Activated CD4-positive, alpha-beta memory T cell treated with anti-CD3 and anti-CD28 coated beads, Interleukin-2, amount 10 ng/mL, durations not matched to agents 7 days and 5 days (primary cell): ENCODE measurements at places on chromosomes 2 and 18. TPM values are rescaled to one million over a fixed set of nuclear protein-coding genes. Genes with fewer than 3 reads are reported as not detected.

GRCh38 chr2:31138037-31138962, at the start of gene GALNT14:
TSS of gene GALNT14 (minus strand) at chr2:31138440. CDS start at chr2:31138086, 354 bp downstream.
- peak; percentile 33 for DNase-seq

- DNase-seq = no peak
Observed at GRCh38 chr2:206805887-206806607, 40.6 kb downstream of the FASTKD2 start.

GRCh38 chr2:20225294-20226151, 593 bp upstream of the SDC1 start:
- DNase-seq = peak; percentile 46

SLC9A4 gene
- 0.15 TPM for total RNA-seq

DNA sequence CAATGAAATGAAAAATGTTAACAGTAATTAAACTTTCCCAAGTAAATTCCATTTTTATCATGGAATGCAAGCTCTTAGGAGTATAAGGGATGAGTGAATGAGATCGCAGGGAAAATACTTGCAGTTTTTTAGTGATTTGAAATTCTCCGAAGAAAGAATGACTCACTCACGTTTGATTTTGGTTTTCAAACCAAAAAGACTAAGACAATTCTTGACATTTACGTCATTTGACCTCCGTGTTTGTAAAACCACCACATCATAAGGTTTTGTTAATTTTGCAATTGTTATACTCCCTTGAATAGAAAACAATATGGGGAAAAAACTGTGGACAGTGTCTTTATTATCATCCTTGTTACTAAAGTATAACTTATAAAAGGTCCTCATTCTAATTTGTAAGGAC, 29.4 kb downstream of the COL4A4 start:
- no peak for DNase-seq

DNA sequence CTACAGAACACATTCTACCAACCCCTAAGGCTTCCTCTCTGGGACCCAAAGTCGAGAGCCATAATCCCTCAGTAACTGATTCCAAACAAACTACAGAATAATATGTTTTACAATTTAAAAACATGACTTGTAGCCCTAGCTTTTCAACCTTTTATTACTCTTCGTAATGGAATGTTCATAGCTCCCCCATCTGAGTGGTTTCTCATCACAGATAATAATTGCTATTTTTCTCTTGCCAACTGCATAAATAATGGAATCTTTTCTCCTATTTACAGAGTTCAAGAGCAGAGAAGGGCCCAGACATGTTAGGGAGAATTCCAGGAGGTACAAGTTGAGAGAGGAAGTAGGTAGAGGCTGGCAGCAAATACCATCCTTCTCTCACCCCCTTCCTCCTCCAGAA, 59.9 kb upstream of the CERS6 start:
- no peak for DNase-seq

SLC35F6 gene
- total RNA-seq = 27.0 TPM

DNA sequence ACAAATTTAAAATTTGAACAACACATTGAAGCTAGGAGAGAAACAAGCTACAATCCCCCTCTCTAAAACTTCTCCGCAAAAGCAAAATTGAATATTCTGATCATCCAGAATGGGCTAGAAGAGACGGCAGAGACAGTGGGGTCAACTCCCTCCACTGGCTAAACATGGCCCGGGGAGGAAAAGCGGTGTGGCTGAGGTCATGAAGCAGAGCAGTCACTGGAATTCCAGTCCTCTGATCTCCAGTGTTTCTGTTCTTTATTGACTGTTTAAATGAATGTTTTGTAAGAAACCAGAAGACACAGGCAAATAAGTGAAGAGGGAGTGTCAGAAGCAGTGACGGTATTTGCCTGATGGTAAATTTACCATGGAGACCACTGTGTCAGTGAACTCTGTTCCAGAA, 116.2 kb downstream of the GAREM1 start:
- no peak for DNase-seq

DNA sequence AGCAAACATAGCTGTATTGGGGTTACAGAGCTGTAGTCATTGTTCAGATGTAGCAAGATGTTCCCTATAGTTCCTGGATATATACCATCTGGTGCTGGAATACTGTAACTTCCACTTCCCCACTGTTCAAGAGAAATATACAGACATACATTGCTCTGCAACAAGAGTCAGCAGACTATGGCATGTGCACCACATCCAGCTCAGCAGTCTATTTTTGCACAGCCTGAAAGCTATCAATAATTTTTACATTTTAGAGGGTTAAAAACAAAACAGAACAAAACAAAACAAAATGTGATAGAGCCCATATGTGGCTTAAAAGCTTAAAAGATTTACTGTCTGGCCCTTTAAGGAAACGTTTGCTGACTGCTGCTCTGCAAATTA, 31.8 kb upstream of the VIT start:
- no peak for DNase-seq

DNA sequence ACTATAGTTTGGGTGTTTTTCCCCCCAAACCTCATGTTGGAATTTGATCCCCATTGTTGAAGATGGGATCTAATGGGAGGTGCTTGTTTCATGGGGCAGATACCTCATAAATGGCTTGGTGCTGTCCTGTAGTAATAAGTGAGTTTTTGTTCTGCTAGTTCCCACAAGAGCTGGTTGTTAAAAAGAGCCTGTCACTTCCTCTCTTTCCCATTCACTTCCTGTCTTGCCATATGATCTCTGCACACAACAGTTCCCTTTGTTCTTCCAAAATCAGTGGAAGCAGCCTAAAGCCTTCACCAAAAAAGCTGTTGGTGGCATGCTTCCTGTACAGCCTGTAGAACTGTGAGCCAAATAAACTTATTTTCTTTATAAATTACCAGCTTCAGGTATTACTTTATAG, 768.2 kb upstream of the VRK2 start:
- DNase-seq = no peak

TUBB6 gene
- 6.5 TPM for total RNA-seq

DNA sequence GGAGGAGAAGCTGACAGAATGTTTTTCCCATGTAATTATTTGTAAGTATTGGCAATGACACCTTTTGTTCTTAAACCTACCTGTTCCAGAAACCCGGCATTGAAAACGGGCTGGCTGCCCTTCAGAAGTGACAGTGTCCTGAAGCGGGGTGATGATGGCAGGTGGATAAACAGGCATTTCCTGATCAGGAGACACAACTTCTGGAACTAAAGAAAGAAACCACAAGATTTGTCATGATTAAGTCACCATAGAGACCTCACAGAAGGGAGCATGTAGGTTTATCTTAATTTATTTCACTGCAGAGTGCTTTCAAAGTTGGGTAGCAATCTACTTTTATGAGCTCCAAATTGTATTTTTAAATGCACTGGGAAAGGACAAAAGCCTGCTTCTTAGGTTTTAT, 43.1 kb downstream of the TTN start:
- no peak for DNase-seq

- DNase-seq = no peak
Observed at GRCh38 chr2:127771756-127772155, 39.2 kb downstream of the WDR33 start.

DNA sequence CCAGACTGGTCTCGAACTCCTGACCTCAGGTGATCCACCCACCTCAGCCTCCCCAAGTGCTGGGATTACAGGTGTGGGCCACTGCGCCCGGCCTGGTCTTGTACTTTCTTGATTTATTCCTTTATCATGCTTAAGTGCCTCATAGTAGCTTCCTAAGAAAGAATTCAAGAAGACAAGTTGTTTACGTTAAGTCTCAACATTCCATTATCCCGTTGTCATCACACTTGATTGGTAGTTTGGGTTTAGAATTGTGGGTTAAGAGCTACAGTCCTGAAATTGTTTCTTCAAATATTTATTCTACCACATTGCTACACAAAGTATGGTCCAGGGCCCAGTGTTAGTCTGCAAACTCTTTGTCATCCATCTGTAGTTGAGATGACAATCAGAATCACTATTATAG, 194.0 kb downstream of the VWC2L start:
- no peak for DNase-seq

RGPD3 gene
- total RNA-seq = 0.20 TPM

DNA sequence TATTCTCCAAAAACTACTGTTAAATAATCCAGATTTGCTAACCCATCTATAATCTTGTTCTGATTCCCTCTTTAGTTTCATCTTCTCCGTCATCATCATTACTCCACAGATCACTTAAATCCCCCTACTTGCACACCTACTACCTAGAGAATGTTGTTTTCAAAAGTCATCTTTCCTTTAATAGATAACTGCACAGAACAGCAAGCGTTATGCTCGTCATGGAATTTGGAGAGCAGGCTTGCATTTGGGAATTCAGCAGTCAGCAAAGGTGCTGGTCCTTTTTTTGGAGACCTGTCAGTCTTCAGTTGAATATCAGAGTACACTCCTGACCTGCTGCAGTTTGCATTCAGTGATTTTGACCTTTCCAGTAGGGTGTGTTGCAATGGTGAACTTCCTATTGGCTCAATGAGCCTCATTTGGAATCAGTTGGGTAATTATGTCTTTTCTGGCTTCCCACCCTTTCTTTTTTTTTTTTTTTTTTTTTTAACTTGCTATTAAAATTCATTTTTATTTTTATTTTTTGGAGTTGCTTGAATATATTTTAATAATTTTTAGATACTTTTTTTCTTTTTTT, 110.6 kb downstream of the HNRNPLL start:
- DNase-seq = no peak

GRCh38 chr2:125593036-125593435, 1062.9 kb upstream of the GYPC start:
- DNase-seq = no peak

- DNase-seq = no peak
Observed at GRCh38 chr2:73256618-73256922, 22.5 kb downstream of the CCT7 start.

GRCh38 chr18:8151181-8151580, 458.1 kb upstream of the RAB12 start:
- no peak for DNase-seq

GRCh38 chr2:97928591-97928990, 67.2 kb downstream of the TMEM131 start:
- DNase-seq = no peak

DNA sequence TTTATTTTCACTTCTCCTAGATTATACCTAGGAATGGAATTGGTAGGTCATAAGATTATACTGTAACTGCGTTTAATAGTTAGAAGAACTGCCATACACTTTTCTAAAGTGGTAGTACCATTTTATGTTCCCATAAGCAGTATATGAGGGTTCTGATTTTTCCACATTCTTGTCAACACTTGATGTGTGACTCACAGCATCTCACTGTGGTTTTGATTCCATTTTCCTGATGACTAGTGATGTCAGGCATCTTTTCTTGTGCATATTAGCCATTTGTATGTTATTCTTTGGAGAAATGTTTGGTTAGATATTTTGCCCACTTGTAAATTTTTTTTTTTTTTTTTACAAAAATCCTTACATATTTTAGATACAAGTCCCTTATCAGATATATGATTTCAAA, 2.3 kb downstream of the DCAF17 start:
- no peak for DNase-seq

GRCh38 chr2:159454185-159454584, 162.2 kb downstream of the BAZ2B start:
- no peak for DNase-seq

- DNase-seq = no peak
Observed at GRCh38 chr2:20989404-20989803, 54.5 kb downstream of the APOB start.

DNA sequence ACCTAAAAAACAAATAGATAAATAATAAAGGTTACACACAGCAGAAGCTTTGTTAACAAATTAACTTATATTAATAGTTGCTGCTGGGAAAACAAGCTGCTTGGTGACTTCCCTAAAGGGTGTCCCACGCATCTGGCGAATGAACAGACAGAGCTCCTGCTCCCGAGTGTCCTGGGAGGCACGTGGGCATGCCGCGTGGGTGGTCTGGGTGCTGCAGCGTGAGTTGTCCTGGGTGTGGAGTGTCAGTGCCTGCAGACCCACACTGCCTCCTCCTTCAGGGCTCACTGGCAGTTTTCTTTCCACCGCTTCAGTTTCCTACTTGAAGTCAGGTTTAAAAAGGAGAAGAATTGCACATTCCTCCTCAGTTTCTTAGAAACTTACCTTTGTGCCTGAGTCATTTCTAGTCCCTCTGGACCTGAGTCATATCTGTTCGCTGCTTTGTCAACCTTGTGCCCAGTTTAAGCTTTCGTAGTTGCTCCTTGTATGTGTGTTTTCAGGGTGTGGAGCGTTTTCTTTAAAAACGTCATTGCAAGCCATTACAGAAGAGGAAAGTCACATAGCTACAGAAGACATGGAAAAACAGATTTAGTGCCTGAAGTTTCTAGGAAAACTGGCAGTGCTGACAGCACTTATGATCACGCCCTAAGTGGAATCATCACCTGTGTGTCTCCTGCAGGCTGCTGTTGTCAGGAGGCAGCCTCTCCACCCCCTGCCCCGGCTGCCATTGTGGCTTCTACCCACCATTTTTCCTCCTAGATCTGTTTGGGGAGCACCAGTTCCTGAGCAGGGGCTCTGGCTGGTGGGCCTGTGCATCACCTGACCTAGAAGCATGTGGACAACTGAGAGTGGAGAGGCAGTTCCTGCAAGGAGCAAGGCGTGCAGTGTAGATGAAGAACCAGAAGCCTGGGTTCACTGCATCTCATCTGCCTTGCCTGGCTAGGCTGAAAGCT, 24.5 kb downstream of the IMPA2 start:
- no peak for DNase-seq

GRCh38 chr18:66695281-66695680, 91.4 kb upstream of the CDH19 start:
- no peak for DNase-seq

DNA sequence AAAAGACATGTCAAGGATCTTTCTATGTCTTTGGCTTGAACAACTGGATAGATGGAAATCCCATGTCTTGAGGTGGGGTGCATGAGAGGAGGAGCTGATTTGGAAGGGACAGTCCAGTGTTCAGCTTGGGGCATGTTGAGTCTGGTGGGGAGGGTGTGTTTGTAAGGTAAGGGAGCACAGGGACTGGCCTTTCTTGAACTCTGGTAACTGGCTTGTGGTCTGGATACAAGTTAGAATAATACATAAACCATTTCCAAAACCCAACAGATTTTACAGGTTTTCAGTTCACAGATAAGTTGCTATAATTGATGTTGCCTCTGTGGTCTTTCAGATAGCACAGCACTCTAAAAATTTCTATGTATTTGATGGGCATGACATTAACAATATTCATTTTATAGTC, 24.2 kb downstream of the RHBDD1 start:
- no peak for DNase-seq

CXCR1 gene
- total RNA-seq = 2.7 TPM

FLACC1 gene
- 2.7 TPM for total RNA-seq

DNA sequence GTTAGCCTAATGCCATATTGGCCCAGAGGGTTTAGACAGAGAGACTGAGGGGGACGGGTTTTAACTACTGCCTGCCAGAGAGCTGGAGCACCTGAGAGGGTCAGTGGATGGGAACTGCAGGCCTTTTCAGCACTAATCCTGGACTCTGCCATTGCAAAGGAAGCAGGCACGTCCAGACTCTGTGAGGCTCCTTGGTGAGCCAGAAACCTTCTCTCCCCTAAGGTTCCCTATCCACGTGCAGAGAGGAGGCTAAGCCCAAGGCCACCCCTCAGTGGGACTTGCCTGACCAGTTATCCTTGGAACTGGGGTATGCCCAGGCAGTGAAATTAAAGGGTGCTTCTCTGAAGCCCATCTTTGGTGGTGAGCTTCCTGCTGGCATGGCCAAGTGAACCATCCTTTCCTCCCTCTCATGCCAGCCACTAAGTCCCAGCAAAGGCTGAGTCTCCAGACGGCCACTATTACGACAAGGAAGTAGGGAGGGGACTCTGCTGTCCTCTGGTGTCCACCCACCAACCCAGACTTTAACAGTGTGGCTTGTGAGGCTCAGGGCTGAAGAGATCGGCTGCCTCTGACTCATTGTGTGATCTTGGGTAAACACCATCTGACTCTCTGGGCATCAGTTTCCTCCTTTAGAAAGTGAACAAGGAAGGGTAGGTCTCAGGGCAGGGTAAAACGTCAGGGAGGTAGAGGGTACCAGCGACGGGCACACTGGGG, 3.9 kb upstream of the MLPH start:
- no peak for DNase-seq
